MCF 10A (cell line): ENCODE measurements at places on chromosomes 6 and 20. TPM values are rescaled to one million over a fixed set of nuclear protein-coding genes. Genes with fewer than 3 reads are reported as not detected.

Gene TNFRSF6B
- 12.3 and 24.4 TPM in 2 replicates for total RNA-seq

Gene CAP2
- 12.3 and 14.3 TPM in 2 replicates for total RNA-seq

Gene PAK5
- not detected in 2 replicates for total RNA-seq

Gene RSPH9
- total RNA-seq = not detected in 2 replicates

Gene SLC26A8
- total RNA-seq = not detected in 2 replicates

Gene ZSCAN26
- total RNA-seq = 11.3 and 13.1 TPM in 2 replicates

Gene BTNL2
- total RNA-seq = not detected in 2 replicates

Gene RIMS4
- not detected in 2 replicates for total RNA-seq

Gene PPP1R3D
- 2.4 and 3.5 TPM in 2 replicates for total RNA-seq

Gene SLC22A3
- 0.09 and 0.20 TPM in 2 replicates for total RNA-seq

Gene NINL
- total RNA-seq = 1.2 and 1.3 TPM in 2 replicates

Gene SLC17A1
- not detected in 2 replicates for total RNA-seq

Gene LY86
- not detected in 2 replicates for total RNA-seq

Gene BPIFB4
- total RNA-seq = not detected in 2 replicates

Gene TRPC4AP
- 51.8 and 56.3 TPM in 2 replicates for total RNA-seq

Gene CGA
- total RNA-seq = not detected in 2 replicates

Gene SCUBE3
- not detected in 2 replicates for total RNA-seq

Gene TMEM244
- not detected in 2 replicates for total RNA-seq

Gene HFE
- total RNA-seq = 2.8 and 5.2 TPM in 2 replicates

Gene CASS4
- total RNA-seq = not detected in 2 replicates

Gene MEI4
- not detected in 2 replicates for total RNA-seq

Gene NHSL1
- 23.9 and 32.1 TPM in 2 replicates for total RNA-seq

Gene SYCP2L
- total RNA-seq = not detected in 2 replicates

Gene FAM217A
- total RNA-seq = not detected in 2 replicates

Gene NHLRC1
- total RNA-seq = not detected in 2 replicates

Gene LRRN4
- not detected in 2 replicates for total RNA-seq
